Breast epithelium (tissue), 4 donors: ENCODE measurements at places on chromosomes 3 and 15.

GRCh38 chr15:99616773-99617342 is 51.1 kb downstream of the MEF2A start:
- H3K36me3 ChIP-seq, result no peaks in the 10 kb centered on the region
- H3K27ac ChIP-seq, result no peak overlapping the region
- no peak for DNase-seq
- no peak overlapping the region for H3K4me3 ChIP-seq
- H3K27me3 ChIP-seq, result no peaks in the 10 kb centered on the region

- H3K27me3 ChIP-seq, result no peaks in the 10 kb centered on the region
- no peaks in the 10 kb centered on the region for H3K4me1 ChIP-seq
- H3K27ac ChIP-seq, result no peak overlapping the region
- no peak for DNase-seq
- no peak overlapping the region for H3K4me3 ChIP-seq
Observed at GRCh38 chr3:36937492-36937891, 7.4 kb downstream of the TRANK1 start.

DNA sequence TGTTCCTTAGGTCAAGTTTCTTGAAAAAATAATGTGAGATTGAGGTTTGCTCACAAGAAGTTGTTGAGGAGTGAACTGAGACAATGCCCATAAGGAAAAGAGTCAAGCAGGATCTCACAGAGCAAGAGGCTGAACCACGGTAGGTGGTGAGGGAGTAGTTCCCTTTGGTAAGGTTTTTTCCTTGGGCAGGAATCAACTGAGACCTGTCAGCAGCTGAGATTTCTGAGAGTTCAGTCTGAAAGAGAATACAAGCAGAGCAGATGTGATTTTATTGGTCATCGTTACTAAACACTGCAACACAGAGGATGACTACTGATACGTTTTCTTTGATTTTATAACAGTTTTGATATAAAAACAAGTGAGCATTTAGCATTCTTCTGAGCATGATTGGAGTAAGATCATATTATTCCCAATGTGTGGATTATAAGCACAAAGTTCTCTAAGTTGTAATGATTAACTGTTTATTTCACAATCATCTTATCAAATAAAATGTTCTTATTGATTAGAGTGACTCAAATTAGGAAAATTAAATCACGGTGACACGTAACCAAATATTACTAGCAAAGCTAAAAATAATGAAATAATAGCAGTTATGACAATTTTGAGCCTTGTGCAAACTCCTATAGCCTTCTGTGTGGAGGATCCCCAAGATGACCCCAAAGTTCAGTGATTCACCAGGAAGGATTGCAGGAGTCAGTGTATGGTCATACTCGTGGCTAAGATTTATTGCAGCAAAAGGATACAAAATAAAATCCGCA is 346.2 kb upstream of the ZNF717 start:
- no peak overlapping the region for H3K27ac ChIP-seq
- H3K27me3 ChIP-seq, result no peaks in the 10 kb centered on the region
- H3K4me1 ChIP-seq, result no peaks in the 10 kb centered on the region
- no peak overlapping the region for H3K4me3 ChIP-seq
- no peaks in the 10 kb centered on the region for H3K36me3 ChIP-seq
- no peak for DNase-seq

DNA sequence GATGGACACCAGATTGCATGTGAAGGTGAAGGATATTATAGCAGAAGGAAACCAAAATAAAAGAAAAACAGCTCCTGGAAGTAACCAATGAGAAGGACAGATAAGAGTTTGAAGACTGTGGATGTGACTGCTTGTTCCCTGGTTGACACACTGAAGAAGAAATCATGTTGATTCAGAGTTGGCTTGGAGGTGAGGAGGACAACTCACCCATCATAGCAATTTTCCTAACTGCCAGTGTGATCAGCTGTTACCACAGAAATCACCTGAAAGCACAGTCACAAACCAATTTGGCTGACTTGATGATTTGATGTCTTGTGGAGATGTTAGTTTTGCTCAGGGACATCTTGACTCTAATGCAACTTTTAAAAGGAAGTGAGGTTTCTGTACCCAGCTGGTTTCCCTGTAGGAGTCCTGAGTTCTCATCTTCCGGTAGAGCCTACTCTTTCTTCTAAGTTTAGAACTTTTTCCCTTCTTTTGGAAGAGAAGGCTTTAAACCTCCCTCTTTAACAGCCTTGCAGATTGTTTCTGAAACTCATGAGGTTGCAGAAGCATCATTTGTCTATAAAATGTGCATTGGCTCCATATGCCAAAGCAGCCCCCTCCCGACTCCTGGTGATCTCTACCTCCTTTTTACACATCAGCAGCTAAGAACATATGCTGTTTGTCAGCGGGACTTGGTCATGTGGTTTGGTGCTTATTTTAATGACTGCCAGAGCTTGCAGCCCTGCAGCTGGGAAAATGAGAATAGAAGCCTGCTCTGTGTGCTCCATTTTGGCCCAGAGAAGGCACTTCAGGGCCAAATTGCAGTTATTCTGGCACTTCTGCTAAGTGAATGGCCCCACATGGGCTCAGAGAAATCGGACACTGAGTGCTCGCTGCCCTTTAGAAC is 10.3 kb downstream of the ATG7 start:
- peaks cover 6% of the 10 kb centered on the region for H3K4me1 ChIP-seq
- no peaks in the 10 kb centered on the region for H3K36me3 ChIP-seq
- no peak for DNase-seq
- H3K4me3 ChIP-seq, result no peak overlapping the region

GRCh38 chr3:45224824-45225464 is 1.1 kb downstream of the TMEM158 start:
- no peaks in the 10 kb centered on the region for H3K36me3 ChIP-seq
- H3K4me3 ChIP-seq, result peak overlapping the region; percentile 77
- DNase-seq, result peak; percentile 75
- no peaks in the 10 kb centered on the region for H3K4me1 ChIP-seq

DNA sequence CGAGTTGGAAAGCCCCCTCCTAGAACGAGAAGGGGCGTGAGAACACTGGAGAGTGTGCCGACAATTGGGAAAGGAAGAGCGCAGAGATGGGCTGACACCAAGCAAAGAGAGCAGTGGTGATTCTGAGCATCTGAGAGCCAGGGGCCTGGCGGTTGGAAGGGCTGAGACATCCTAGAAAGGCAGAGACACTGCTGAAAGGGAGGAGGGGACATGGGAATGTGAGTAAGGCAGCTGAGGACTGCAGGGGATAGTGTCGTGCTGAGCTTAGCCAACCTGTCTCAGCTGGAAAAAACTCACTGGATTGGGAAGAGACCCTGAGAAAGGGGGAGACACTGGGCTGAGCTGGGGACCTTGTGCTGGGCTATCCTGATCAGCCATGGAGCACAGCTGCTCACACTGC is 58.1 kb upstream of the SLC6A6 start:
- DNase-seq, result no peak
- no peaks in the 10 kb centered on the region for H3K27me3 ChIP-seq
- H3K4me1 ChIP-seq, result no peaks in the 10 kb centered on the region
- H3K36me3 ChIP-seq, result no peaks in the 10 kb centered on the region
- H3K4me3 ChIP-seq, result no peak overlapping the region
- H3K27ac ChIP-seq, result no peak overlapping the region

- no peaks in the 10 kb centered on the region for H3K4me1 ChIP-seq
- no peaks in the 10 kb centered on the region for H3K36me3 ChIP-seq
- no peak for DNase-seq
- no peak overlapping the region for H3K27ac ChIP-seq
Observed at GRCh38 chr3:151943539-151943938, 70.1 kb downstream of the SUCNR1 start.

DNA sequence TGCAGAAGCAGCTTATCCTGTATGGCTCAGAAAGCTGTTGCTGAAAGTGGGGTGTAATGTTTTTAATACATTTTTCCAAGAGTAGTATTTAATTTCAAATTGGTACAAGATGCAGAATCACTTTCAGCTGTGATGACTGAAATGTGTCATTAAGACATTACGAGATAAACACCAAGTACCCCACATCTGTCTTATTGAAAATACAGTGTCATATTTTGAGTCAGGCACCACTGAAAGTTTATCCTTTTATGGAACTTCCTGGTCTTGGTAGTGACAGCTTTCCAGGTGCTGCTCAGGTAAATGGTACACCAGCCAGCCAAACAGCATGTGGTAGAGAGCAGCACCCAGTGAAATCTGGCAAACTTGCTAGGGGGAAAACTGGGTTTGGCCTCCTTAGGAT is 16.9 kb downstream of the ASTE1 start:
- H3K4me3 ChIP-seq, result no peak overlapping the region
- no peaks in the 10 kb centered on the region for H3K4me1 ChIP-seq
- H3K27ac ChIP-seq, result no peak overlapping the region
- H3K36me3 ChIP-seq, result no peaks in the 10 kb centered on the region
- no peak for DNase-seq
